Hematopoietic multipotent progenitor cell treated with erythropoietin and hydrocortisone succinate and interleukin-3 and kit ligand, for 15 days (in vitro differentiated cells): ENCODE measurements at places on chromosomes 3 and 15.

GRCh38 chr3:193884652-193885051 lies 251.3 kb upstream of the HES1 start:
- no peak for DNase-seq

GRCh38 chr15:74957476-74958035 lies 984 bp upstream of the RPP25 start:
- DNase-seq: no peak

DNA sequence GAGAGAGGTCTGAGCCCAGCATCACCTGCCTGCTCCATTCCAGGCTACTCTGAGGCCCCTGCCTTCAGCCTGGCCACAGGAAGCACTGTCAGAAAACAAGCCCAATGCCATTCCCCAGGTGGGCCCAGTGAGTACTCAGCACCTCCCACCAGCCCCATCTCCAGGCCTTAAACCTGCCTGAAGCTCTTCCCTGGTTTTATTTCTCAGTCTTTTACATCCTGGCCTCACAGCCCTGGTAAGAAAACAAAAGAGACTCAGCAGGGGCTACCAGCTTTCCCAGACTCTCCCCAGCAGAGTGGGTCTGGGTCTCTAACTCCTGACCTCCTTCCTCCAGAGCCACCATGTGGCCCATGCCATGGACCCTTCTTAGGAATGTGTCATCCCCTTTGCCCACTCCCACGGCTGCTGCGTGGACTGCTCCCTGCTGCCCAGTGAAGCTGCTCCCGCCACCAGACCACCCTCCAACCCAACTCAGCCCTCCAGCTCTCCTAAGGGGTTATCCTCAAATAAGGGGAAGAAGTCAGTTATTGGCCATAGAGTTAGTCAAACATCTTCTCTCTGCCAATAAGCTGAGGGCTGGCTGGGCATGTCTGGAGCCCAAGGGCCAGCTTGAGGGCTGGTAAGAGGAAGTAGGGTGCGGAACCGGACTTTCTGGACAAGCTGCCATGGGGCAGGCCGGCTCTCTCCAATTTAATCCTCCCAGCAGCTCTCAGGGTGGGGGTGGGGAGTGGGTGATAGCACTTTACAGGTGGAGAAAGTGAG lies 116.7 kb upstream of the LINGO1 start:
- no peak for DNase-seq

GRCh38 chr3:178436773-178437172 lies 99.5 kb upstream of the KCNMB2 start:
- DNase-seq: no peak

DNA sequence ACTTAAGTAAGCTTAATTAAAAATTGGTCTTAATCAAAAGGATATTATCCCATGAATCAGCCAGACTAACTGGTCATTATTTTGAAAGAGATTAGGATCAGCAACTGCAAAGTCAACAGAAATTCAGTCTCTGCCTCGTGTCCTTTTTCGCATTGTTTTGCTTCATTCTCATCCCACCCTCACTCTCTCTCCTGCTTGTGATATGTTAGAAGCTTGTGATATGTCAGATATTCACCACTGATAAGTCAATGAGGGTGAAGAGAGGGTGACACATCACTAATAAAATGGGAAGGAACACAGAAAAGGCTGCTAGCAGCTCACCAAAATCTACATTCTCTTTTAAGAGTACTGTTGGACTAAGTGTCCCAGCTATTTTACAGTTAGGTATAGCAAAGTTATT lies 146.1 kb downstream of the SUCNR1 start:
- DNase-seq: no peak

GRCh38 chr3:108501535-108501934 lies 8.9 kb downstream of the MYH15 start:
- DNase-seq: no peak

GRCh38 chr15:60264566-60264965 lies 133.2 kb downstream of the ANXA2 start:
- no peak for DNase-seq
